Stimulated activated CD8-positive, alpha-beta memory T cell treated with anti-CD3 and anti-CD28 coated beads, Interleukin-2, amount 100 ng/mL, for 1 hour (primary cell): ENCODE measurements at places on chromosomes 7 and 10.

- DNase-seq = peak; percentile 46
These were observed 14.4 kb upstream of the SH2B2 start for GRCh38 chr7:102272075-102272916.

DNA sequence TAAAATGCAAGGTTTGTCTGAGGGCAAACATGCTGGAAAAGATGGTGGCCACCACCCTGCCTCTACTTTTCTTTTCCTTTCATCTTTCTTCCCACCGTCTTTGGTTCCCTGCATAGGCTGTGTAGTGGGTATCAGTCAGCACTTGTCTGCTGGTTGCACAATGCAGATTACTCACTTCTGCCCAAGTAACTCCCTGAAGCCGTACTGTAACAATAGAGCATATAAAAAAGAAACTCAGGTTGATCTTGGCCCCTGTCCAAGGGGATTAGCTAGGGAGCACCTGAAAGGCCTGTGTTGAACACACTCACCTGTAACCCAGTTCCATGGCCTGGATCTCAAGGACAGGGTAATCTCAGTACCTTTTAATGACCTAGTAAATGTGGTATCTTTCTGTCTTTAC, 533.0 kb upstream of the GALNT17 start:
- no peak for DNase-seq

DNA sequence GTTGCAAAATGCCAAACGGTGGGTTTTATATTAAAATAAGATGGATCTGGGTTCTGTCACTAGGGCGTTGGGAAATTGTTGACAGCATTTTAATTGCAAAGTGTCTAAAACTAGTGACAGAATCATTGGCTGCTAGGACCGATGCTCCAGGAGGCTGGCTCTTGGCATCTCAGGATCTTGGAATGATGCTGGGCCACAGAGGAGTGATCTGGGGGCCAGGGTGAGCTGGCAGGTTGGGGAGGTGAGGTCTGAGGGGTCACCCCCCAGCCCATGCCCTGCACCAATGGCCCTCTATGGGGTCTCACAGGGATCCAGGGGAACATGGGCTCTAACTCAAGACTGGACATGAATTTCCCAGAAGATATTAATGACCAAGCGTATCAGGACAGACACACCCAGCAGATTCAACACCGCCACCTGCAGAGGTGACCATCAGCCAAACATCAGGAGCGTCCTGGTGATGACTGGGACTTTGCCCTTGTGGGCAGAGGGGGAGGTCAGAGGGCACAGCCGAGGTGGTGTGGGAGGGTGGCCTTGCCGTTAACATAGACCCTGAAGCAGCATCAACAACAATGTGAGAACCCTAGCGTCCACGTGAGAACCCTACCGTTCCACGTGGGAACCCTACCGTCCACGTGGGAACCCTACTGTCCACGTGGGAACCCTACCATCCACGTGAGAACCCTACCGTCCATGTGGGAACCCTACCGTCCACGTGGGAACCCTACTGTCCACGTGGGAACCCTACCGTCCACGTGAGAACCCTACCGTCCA, 89.0 kb upstream of the PPP2R2D start:
- no peak for DNase-seq

- DNase-seq = no peak
These were observed 76.7 kb downstream of the SHH start for GRCh38 chr7:155735442-155736115.

DNA sequence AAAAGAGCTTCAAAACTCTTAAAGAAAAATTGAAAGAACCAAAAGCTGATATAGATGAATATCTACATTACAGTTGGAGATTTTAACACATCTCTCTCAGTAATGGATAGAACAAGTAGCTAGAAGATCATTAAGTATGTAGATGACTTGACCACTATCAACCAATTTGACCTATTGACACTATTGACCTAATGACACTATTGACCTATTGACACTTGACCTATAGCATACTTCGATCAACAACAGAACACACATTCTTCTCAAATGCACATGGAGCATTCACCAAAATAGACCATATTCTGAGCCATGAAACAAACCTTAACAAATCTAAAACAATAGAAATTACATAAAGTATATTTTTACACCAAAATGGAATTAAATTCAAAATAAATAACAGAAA, 22.3 kb downstream of the GIMAP5 start:
- no peak for DNase-seq

DNA sequence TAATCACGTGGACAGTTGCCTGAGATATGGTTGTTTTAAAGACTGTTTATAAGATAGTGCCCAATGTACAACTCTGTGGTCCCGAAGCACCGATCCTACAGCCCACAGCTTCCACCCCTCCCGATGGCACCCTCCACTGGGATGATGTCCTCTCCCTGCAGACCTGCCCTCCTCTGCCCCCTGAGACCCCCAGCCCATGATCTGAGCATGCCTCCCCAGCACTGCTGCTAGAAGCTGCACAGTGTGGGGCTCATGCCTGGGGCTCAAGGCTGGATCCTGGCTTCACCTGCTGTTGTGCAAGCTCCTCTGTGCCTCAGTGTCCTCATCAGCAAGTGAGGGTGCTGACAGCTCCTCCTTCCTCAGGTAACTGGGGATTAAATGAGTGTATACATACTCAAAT, 254.7 kb upstream of the MKI67 start:
- no peak for DNase-seq

DNA sequence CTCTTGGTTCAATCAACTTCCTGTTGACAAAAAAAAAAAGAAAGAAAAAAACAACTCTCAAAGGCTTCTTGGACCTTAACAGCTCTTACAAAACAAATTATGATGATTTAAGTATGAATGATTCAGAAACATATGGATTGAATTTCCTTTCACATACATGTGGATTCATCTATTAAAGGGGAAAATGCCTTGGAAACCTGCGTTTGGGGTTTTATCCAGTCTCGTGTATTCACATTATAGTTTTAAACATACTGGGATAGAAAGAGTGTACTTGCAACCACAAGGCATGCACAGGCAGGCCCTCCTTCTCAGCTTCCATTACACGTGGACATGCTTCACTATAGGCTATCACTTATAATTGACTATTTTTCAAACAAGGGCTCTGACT, 286.7 kb downstream of the INHBA start:
- no peak for DNase-seq

GRCh38 chr10:133212853-133213494, 17.0 kb upstream of the UTF1 start:
- no peak for DNase-seq

DNA sequence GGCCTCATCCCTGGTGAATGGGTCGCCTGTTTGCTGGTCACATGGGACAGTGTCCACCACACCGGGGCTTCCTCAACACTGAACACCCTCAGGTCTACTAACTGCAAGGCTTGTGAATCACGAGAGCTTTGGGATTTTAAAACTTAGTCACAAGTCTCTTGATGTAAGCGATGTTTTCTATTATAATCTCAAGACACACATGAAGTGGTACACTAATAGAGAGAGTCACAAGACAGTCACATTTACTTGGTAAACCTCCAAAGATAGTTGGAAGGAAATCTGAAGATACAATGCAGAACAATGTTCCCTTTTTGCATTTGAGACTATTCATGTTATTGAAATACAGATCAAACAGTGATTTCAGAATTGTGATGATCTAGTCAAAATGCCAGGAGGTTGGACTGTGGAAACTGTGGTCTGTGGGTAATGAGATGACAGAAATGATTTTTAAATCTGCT, 233.1 kb upstream of the KLF6 start:
- DNase-seq = no peak

DNA sequence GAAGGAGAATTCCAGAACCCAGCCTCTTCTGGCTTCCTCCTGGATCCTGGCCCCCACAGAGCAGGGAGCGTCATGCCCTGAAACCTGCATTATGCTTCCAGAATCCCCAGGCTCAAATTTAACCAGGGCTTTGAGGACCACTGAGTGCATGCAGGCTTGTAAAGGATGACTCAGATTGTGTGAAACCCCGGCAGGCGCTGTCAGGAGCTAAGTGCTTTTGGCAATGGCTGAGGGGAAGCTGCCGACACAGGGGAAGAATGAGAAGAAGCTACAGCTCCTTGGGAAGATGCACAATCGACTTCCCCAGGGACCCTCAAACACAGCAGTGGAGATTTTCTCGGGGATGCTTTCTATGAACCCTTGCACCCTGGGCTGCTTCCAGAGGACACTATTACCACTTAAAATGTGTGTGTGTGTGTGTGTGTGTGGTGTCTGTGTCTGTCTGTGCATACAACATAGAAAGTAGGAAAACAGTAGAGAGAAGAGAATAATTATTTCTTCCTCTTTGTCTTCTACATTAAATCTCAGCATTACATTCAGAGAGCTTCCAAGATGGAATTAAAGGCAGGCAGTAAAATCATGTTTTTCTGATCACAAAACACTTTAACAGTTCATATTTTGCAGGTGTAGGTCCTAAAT, 183.5 kb upstream of the INHBA start:
- no peak for DNase-seq

DNA sequence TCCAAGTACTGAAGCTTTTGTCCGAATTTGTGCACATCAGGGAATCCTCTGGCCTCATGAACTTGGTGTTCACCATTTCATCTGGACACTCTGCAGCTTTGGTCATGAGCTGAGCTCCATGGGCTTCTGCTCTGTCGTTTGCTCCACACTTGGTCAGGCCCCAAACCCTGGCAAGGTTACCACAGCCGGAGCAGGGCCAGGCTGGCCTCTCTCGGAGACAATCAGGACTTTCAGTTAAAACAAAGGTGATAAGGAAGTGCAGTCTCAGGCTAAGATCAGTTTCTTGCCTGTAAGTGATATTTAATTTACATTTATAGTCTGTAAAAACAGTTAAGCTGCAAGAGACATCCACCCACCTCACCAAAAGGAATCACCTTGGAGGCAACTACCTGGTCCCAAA, 558.9 kb downstream of the PARD3 start:
- no peak for DNase-seq

DNA sequence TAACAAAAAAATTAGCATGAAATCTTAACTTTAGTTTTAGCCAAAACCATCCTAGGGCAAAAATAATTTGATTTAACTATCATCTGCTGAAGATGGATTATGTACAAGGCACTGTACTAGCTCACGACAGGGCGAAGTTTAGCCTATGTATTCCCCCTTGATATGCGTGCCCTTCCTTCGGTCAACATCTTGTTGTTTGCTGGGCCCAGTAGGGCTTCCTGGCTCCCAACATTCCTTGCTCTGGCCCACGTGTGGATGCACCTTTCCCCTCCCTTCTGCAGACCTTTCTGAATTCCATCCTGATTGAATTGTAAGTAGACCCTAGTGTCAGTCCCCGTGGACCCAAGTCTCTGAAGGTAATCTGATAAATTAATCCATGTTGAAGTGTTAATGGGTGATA, 212.0 kb downstream of the RELN start:
- no peak for DNase-seq

GRCh38 chr7:20602306-20602705, 13.2 kb upstream of the ABCB5 start:
- no peak for DNase-seq

- DNase-seq = no peak
These were observed 44.8 kb downstream of the PALS2 start for GRCh38 chr7:24617957-24618616.

DNA sequence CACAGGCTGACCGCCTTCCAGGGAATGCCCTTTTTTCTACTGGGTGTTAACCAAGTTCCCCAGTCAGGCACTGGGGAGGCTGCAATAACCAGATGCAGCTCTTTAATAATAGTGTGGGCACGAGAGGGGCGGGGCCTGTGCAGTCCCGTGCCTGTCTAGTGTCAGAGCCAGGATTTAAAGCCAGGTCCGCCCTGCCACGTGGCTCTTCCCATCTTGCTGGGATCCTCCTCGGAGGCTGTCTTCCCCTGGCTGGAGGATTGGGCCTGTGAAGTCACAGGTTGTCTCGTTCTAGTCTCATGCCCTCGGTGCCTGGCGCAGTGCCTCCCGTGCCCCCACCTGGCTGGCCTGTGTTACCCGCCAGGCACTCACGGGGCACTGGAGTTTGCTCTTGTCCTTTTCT, 25.2 kb downstream of the TMEM120A start:
- no peak for DNase-seq

GRCh38 chr7:107692501-107692900, 31.9 kb downstream of the SLC26A4 start:
- no peak for DNase-seq

DNA sequence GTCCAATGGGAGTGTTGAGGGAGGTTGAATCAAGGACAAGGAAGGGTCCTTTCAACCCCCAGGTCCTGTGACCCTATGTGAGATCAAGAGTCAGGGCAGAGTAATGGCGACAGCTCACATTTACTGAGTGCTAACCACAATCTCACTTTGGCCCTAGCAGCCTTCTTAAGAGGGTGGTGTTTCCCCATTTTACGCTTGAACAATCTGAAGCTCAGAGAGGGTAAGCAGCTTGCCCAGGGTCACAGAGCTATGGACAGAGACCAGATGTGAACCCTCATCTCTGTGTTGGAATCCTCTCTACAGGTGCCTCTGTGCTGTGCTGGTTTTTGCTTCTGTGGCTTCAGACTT, 102.0 kb downstream of the GRK5 start:
- DNase-seq = no peak

GRCh38 chr10:70445718-70446657, 4.5 kb upstream of the NODAL start:
- DNase-seq = no peak

GRCh38 chr7:86966916-86967315, 92.5 kb downstream of the ELAPOR2 start:
- DNase-seq = no peak

GRCh38 chr10:58152673-58153263, 114.9 kb downstream of the IPMK start:
- no peak for DNase-seq

DNA sequence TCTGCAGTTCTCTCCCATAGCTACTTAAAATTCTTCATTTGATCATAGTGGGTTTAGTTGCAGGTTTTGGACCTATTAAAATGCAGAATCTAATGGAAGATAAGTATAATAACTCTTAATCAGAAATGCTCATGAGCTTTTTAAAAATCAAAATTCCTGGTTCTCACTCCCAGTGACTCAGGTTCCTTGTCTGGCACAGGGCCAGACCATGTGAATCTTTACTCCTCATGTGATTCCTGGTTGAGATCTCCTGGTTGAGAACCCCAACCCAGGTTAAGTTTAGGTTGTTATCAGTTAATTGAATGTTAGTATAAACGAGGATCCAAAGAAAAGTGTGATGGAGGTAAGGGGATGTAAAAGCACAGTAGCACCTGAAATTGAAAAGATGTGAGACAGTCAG, 17.5 kb upstream of the TRUB1 start:
- DNase-seq = no peak

GRCh38 chr10:84613336-84614021, 285.1 kb downstream of the CCSER2 start:
- no peak for DNase-seq

DNA sequence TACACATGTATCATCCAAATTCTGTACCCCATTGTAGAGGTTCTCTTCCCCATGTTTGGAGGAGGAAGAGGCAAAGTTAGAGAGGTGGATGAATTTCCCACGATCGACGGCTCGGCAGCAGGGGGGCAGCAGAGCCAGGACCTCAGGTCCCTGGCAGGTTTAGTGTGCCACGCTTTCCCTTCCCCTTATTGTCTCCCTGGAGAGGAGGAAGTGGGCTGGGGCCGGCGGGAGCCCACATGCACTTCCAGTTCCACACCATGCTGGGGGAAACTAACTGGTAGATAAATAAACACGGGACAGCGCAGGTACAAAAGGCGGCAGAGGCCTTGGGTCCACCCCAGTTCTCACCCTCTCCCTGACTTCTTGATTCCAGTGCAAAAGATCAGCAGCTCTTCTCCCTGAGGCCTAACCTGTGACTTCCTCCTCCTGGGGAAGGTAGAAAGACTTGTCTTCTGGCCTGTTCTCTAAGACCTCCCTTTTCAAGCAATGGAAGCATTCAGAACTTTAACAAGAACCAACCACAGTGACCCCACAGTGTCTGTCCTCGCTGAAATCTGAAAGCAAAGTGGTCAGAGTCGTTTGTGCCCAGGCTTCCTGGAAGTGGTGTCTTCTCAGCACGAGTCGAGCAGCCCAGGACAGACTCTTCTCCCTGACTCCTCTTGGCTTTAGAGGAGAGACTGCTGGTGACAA, 30.5 kb upstream of the SRGN start:
- no peak for DNase-seq
